Osteocyte (in vitro differentiated cells): ENCODE measurements at places on chromosomes 13 and 19. TPM values are rescaled to one million over a fixed set of nuclear protein-coding genes. Genes with fewer than 3 reads are reported as not detected.

- H3K4me1 ChIP-seq, result no peaks in the 10 kb centered on the region
- H3K4me3 ChIP-seq, result no peak overlapping the region
- H3K27me3 ChIP-seq, result no peaks in the 10 kb centered on the region
- peaks cover 3% of the 10 kb centered on the region for H3K36me3 ChIP-seq
- DNase-seq, result no peak
These were observed 52.4 kb downstream of the TSHZ3 start for GRCh38 chr19:31296741-31297390.

Gene LGALS7B
- not detected in 2 replicates for total RNA-seq

DNA sequence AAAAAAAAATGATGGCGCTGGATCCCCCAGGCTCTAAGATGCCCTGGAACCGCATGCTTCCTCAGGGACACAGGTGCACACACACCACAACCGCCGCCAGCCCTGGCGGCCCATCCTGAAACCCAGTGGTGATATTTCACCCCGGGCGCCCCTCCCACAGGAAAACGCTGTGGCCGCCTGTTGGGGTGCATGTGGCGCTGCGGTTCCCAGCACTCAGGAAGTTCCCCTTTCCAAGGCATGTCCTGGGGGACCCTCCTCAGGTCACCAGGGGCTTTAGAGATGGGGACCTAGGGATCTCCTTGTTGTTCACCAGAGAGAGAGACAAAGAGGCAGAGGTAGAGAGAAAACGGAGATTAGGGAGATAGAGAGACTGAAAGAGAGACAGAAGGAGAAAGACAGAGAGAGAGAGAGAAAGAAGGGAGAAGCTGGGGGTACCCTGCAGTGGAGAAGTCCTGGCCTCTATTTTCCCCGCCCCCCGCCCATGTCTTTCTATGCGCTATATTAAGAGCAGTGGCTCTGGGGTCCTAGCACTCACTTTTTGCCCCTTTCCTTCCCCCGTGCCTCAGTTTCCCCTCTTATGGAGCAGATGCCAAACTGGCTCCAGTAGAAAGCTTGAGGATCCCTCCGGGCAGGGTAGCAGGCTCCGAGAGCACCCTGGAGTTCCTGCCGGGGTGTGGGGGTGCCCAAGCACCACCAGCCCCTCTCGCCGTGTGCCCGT, 2.3 kb downstream of the ADGRE2 start:
- H3K27me3 ChIP-seq, result peaks cover 2% of the 10 kb centered on the region
- peaks cover 4% of the 10 kb centered on the region for H3K4me1 ChIP-seq
- no peak overlapping the region for H3K4me3 ChIP-seq
- H3K36me3 ChIP-seq, result no peaks in the 10 kb centered on the region
- H3K27ac ChIP-seq, result no peak overlapping the region

GRCh38 chr19:1288226-1288612, 2.5 kb downstream of the EFNA2 start:
- no peaks in the 10 kb centered on the region for H3K36me3 ChIP-seq
- H3K27me3 ChIP-seq, result peaks cover 11% of the 10 kb centered on the region
- H3K4me3 ChIP-seq, result no peak overlapping the region
- no peak overlapping the region for H3K27ac ChIP-seq

DNA sequence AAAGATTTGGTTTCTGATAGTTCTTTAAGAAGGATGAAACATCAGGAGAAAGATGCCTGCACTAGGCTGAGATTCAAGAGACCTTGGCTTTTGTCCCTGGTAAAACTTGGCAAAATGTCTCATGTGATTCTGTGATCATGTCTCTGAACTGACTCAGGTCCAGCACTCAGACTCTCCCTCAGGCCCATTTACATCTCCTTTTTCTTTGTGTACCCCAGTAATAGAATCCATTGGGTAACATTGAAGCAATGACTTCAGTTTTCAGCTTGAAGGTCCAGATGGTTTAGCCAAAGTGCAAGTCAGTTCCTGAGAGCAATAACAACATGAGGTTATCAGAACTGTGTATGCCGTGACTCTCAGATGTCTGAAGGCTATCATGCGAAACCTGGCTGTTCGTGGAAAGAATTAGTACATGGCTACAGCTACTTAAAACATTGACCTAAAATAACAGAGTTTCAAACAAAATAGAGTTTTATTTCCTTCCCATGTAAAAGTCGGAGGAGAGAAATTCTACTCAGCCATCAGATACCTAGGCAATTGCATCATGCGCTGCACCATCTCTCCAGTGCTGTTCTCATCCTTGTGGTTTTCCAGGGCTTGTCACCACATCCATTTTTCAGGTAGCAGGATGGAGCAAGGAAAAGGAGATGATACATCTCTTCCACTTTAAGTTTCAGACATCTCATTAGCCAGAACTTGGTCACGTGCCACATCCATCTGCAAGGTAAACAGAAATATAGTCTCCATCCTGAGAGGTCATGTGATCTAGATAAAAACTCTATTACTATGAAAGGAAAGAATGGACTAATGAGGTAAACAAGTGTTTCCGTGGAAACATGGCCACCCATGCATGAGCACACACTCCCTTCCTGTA, 117.3 kb downstream of the POSTN start:
- no peak for DNase-seq
- H3K27me3 ChIP-seq, result no peaks in the 10 kb centered on the region
- peaks cover 53% of the 10 kb centered on the region for H3K4me1 ChIP-seq
- H3K36me3 ChIP-seq, result no peaks in the 10 kb centered on the region

Gene NCAN
- total RNA-seq, result not detected in 2 replicates
